HT1080 (cell line): ENCODE measurements at places on chromosomes 13 and 19. TPM values are rescaled to one million over a fixed set of nuclear protein-coding genes. Genes with fewer than 3 reads are reported as not detected.

DNA sequence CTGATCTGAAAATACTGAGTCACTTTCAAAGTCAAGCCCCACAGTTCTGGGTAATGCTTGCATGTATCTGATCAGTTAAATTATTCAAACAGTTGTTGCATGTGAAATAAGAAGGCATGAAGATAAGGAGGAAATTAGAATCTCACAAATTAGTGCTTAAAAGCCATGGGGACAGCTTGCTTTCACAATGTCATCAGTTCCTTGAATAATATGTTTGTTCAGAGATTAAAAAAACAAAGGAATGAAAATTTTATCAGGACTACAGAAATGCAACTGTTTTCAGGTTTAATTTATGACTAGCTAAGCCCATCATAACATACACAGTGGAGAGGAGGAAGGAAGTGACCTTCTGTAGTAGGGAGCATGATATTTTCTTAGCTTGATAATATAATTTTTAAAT, 150.1 kb downstream of the OXGR1 start:
- DNase-seq, result no peak

FUT2 gene
- total RNA-seq, result not detected in 2 replicates

GPR183 gene
- not detected in 2 replicates for total RNA-seq

DNA sequence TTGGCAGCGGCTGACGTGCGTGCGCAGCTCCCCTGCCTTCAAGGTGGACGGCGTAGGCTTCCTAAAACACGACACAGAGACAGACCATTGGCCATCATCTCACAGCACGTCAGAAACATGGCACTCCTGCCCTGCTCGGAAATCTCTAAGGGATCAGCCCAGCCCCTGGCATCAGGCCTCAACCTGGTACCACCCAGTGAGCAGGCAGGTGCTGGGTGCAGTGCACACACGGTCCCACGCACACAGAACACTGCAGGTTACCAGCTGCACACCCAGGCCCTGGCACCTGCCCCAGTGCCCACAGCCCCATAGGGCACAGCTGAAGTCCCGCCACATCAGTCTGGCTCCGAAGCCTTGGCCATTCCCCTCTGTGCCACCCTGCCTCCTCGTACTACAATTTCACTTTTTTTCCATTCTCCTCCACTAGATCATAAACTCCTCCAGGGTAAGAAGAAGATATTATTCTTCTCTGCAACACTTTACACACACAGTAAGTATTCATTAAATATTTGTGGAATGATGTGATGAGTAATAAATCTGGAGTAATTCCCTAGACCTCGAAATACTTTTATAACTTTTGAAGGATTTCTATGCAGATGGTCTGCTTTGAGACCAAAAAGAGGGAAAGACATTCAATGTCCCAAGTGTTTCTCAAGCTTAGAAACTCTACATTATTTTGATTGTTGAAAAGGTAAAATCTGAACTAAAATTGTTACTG, 156.4 kb downstream of the COL4A1 start:
- DNase-seq, result no peak

GRCh38 chr13:95387733-95388207, 86.5 kb upstream of the ABCC4 start:
- no peak for DNase-seq

- DNase-seq, result no peak
Observed at GRCh38 chr13:20573636-20574035, 6.7 kb downstream of the IFT88 start.

GRCh38 chr19:16316506-16316882, 8.1 kb upstream of the KLF2 start:
- DNase-seq, result no peak

- peak; percentile 5 for DNase-seq
Observed at GRCh38 chr13:69755101-69755500, 352.5 kb upstream of the ATXN8OS start.

ZNF85 gene
- 9.3 and 13.8 TPM in 2 replicates for total RNA-seq

CEACAM21 gene
- total RNA-seq, result not detected in 2 replicates

DNA sequence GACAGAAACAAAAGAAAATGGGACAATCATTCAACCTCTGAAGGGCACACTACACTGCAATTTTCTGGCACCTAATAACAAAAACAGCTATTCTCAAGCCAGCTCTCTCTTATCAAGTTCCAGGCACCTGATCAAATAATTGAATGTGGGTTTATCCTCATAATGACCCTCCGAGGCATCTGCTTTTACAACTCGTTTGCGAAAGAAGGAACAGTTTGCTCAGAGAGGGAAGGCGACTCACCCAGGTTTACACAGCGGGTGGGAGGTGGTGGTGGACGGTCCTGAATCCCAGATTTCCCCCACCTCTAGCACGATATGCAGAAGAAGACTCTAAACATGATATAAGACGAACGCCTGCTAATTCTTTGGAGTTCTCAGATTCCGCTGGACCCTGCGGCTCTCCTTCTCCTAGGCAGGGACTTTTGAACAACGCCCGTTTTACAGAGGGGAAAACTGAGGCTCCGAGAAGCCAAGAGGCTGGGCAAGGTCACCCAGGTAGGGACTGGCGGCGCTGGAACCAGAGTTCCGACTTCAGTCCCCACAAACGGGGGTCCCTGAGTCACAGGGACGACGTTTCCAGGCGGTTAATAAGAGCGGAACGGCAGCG, 641 bp downstream of the SGTA start:
- no peak for DNase-seq

DNA sequence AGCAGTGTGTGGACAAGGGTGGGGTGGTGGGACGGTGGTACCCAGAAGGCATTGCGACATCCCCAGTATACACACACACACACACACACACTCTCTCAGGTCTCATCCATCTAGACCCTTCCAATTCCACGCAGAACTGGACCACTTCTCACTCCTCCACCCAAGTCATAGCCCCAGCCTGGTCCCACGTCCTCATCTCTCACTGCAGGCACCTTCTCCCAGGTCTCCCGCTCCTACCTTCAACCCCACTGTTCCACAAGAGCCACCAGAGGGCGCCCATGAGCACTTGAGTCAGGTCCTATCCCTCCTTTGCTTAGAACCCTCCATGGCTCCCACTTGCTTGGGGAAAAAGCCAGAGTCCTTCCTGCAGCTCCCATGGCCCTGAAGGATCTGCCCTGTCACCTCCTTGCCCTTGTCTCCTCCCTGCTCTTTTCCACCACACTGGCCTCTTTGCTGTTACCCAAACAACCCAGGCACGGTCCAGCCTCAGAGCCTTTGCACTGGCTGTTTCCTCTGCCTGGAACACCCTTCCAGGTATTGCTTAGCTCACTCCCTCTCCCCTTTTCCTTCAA, 62.6 kb downstream of the IER2 start:
- DNase-seq, result peak; percentile 57

DNA sequence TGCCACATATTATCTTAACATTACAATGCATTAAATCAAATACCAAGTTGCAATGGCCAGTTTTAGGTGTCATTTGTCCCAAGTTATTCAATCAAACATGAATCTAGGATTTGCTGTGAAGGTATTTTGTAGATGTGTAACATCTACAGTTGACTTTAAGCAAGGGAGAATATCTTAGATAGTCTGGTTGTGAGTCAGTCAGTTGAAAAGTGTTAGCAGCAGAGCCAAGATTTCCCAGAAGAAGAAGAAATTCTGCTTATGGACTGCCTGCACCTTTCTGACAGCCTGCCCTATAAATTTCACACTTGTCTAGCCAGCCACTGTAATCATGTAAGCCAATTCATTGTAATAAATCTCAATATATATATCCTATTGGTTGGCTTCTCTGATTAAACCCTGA, 41.3 kb upstream of the INTS6 start:
- DNase-seq, result no peak

DNA sequence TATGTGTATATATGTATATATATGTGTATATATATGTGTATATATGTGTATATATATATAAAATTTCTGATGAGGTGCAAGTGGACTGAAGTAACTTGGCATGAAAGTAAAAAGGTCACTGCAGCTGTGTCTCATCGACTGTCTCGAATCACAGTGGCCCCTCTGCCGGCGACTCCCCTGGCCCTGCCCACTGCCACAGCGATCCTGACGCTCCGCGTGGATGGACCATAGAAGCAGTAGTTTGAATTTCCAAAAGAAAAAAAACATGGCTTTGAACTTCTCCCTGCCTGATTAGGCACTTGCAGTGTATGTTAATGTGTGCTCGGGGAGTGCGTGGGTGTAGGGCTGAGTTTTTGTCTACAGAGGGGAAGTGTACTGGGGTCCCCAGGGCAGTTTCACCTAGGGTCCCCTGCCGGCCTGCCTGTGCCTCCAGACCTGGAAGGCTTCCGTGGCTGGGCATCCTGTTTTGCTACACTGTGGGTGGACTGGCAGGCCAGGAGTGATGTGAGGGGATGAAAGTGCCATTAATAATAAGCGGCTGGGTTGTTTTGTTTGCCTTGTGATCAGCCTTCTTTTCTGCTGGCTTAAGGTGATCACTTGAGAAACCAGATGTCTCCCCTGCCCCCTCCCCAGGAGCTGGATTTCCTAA, 10.8 kb downstream of the ZIC5 start:
- DNase-seq, result no peak

DNA sequence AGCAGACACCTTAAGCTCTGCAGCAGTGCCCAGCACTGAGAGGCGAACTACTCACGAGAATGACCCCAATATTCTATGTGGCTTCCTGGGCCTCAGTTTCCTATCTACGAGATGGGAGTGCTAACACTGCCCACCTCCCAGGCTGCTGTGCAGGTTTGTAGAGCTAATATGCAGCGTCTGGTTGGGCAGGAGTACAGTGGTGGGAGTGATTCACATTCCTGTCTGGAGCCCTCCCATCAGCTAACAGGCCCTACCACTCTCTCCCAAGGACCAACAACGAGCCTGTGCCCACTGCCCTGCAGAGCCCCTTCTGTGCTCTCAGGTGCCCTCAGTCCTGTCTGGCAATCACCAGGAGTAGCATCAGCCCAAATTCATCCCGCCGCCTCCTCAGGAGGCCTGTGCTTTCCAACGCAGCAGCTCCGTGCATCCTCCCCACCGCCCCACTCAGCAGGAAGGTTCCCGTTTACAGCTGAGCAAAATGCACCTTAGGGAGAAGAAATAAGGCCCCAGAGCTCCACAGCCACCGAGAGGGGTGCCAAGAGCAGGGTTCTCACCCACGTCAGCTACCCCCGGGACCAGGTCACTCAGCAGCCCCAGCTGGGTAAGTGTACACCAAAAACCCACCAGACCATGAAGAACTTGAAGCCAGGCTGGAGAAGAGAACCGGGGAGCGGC, 6.6 kb downstream of the AKT2 start:
- DNase-seq, result no peak

- peak; percentile 99 for DNase-seq
Observed at GRCh38 chr19:13850910-13851733, 25.8 kb upstream of the NANOS3 start.

DNA sequence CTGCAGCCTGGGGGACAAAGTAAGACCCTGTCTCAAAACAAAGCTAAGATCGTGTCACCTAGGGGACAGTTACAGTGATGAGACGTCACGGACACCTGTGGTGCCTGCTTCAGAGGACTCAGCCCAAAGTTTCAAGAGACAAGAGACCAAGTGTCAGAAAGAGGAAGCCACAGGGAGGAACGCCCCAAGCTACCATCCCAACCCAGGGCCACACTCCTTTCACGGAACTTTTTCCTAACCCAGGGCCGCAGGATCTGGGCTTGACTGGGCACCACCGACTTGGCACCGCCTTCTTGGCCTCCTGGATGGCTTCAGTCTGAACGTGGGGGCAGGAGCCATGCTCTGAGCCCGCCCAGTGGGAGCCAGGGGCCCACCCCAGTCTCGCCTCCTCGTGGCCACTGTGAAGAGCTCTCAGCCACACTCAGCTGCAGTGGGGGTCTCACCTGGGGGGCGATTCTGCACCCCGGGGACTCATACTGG, 8.5 kb downstream of the MOB3A start:
- no peak for DNase-seq

- DNase-seq, result no peak
Observed at GRCh38 chr19:3813473-3814392, 27.6 kb upstream of the MATK start.

NR2F6 gene
- total RNA-seq, result 84.2 and 89.7 TPM in 2 replicates

DNA sequence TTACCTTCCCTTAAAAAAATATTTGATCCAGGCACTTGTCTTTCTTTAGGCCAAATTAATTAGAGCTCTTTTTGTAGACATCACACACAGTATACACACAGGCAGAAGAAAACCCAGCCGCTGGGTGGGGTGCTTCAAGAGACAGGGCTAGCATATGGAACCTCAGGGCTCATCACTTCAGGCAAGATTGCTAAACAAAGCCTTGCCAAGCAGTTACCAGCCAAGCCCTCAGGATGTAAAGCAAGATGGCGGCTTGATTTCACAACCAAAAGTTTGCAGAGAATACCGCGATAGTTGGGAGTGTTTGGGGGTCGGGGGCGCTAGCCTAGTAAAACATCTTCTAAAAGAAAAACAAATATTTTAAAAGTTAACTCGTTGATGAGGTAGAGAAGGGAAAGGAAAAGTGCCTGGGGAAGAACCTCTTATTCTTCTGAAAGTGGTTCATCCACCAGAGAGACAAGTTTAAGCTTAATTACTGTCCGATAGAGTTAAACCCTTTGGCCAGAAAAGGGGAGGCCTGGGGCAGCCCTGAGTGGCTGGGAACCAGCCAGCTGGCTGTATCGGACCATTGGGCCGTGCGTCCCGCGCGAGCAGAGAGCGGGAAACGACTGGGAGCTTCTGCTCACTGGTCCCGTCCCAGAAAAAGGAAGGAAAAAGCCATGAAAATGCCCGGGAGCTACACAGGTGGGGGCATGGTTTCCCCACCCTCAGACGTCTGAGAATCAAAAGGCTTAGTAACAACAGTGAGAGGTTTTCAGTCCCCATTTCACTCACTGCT, 254.9 kb upstream of the PCDH20 start:
- DNase-seq, result no peak

DNA sequence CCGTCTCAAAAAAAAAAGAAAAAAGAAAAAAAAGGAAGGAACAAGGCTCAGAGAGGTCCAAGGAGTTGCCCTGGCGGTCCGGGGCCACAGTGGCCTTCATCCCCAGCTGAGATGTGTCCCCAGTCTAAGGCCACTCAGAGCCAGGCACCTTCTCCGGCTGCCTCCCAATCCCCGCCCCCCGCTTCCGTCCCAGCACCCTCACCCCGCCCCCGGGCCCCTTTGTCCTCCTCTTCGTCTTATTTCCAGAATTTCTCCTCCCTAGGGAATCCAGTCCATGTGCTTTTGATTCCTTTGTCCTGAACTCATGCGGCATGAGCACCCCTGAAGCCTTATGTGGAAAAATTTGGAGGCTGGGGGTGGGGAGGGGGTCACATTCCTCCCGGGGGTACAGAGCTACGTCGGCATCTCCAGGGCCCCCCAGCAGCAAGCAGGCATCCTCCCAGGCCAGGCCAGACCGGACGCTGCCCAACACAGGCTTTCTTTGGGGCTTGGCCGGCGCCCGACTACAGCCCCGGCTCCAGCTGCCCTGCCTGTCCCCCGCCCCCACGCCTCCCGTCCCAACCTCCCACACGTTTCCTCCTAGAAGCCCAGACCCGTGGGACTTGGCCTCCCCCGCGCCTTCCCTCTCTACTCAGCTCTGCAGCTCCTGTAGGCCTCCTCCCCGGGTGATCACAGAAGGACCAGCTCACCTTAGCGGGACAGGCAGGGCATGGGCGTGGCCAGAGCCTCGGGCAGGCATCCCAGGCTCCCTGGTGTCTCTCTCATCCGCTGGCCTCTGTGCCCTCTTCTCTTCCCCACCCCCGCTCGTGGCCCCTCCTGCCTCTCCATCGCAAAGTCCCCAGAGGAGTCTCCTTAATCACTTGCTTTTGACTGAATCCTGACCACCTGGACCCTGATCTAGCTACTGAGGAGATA, 17.8 kb upstream of the ADGRE5 start:
- DNase-seq, result peak; percentile 40
